ENCODE measurements at places on chromosomes 7 and 10. TPM values are rescaled to one million over a fixed set of nuclear protein-coding genes. Genes with fewer than 3 reads are reported as not detected.

The CALML5 gene
- total RNA-seq = not detected

The ADCYAP1R1 gene
- total RNA-seq = not detected

The ITPRID1 gene
- not detected for total RNA-seq

The NEUROD6 gene
- not detected for total RNA-seq

The CYP3A5 gene
- total RNA-seq = 2.8 TPM

The HDAC9 gene
- total RNA-seq = 52.8 TPM

The OR2A12 gene
- not detected for total RNA-seq

The SERPINE1 gene
- total RNA-seq = 126 TPM

The COMMD3 gene
- total RNA-seq = 30.7 TPM

The EFCAB10 gene
- 0.64 TPM for total RNA-seq

The SPDYE6 gene
- total RNA-seq = not detected

The DRGX gene
- total RNA-seq = not detected

The CYP17A1 gene
- not detected for total RNA-seq

The AGR3 gene
- total RNA-seq = not detected

The PPP1R3C gene
- 6.0 TPM for total RNA-seq

The CNPY1 gene
- not detected for total RNA-seq

The LZTS2 gene
- total RNA-seq = 91.6 TPM

The FAM25A gene
- 10.8 TPM for total RNA-seq

The LDB3 gene
- not detected for total RNA-seq

The VPS50 gene
- total RNA-seq = 28.0 TPM

The FEZF1 gene
- total RNA-seq = not detected

The RADIL gene
- not detected for total RNA-seq

The GIMAP7 gene
- not detected for total RNA-seq

The GIMAP6 gene
- under 0.01 TPM for total RNA-seq

The SKIDA1 gene
- total RNA-seq = under 0.01 TPM

The PLEKHS1 gene
- under 0.01 TPM for total RNA-seq

The TUBB8 gene
- not detected for total RNA-seq

The PIP gene
- not detected for total RNA-seq

The ZNF800 gene
- 16.8 TPM for total RNA-seq

The CYP3A4 gene
- total RNA-seq = under 0.01 TPM

The ERVW-1 gene
- total RNA-seq = not detected

The UNCX gene
- not detected for total RNA-seq

The ARMC3 gene
- total RNA-seq = 0.64 TPM

The SLC18A3 gene
- total RNA-seq = not detected

The TMEM213 gene
- total RNA-seq = not detected

The SHTN1 gene
- 2.3 TPM for total RNA-seq

The SLC29A4 gene
- 11.6 TPM for total RNA-seq

The SHOC2 gene
- total RNA-seq = 36.0 TPM
